ENCODE measurements at places on chromosomes 1 and 21.

- no peak for DNase-seq
Measured at GRCh38 chr1:194052514-194053338, 866.3 kb upstream of the B3GALT2 start.

DNA sequence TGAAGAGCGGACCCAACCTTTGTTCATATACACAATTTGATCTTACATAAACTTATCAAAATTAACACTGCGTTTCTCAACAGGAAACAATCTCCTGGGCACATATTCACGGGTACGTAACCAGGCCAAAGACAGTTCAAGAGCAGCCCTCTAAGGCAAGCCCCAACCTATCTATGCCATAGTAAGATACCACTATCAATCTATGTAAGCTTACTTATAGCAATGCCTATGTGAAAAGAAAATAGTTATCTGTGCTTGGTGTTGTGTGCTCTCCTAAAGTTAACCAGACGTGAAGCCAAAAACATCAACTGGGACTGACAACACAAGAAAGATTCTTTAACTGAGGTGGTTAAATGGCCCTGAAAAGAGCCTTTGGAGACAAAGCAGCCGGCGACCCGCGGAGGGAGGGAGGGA lies 49.4 kb upstream of the BOLA1 start:
- no peak for DNase-seq

GRCh38 chr1:52037909-52038308 lies 4.3 kb upstream of the KTI12 start:
- no peak for DNase-seq

- peak; percentile 24 for DNase-seq
Measured at GRCh38 chr1:196271212-196271947, 336.9 kb downstream of the KCNT2 start.

- DNase-seq, result peak; percentile 74
Measured at GRCh38 chr21:18248171-18248570, 3.5 kb downstream of the CHODL start.

DNA sequence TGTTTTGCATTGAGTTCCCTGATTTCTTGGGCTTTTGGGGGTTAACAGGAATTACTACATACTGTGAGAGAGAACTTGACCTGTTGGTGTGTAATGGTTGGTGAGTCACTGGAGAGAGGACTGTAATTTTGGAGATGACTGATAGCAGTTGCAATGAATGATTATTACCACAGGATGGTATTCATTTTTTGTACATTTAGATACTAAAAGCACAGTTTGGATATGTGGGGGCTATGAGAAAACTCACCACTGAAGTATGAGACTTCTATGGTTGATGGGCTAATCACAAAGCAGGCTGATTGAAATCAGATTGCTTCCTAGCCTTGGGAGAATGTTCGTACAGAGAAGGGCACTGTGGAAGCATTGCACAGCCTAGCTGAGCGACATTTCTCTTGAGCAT lies 1571.3 kb upstream of the PRMT6 start:
- no peak for DNase-seq

DNA sequence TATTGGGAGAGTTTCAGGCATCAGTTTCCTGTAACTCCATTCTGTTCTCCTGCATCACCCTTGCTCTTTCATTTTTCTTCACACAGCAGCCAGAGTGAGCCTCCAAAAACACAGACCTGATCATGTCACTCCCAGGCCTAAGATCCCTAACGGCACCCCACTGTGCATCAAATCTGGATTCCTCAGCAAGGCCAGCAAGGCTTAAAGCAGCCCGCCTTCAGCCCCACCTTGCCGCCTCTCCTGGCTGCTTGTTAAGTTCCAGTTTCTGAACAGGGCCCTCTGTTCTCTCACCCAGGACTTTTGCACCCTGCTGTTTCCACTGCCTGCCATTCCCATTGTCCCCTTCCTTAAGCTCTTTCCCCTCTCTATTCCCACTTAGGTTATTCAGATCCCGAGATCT lies 29.3 kb downstream of the C1orf116 start:
- no peak for DNase-seq

DNA sequence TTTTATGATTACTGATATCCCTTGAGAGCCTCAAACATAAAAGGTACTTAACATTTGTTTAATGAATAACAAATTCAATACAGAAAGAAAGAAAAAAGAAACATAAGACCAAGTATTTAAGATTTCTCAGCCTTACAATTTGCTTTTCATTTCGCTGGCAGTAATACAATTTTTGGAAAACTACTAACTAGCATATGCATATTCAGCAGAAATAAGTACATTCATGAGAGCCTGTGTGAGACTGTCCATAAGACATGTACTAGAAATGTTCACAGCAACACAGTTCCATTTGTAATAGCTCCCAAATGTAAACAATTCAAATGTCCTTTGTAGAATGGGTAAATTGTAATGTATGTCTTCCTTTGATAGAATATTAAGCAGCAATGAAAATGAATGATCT lies 119.2 kb downstream of the PTPN14 start:
- no peak for DNase-seq

GRCh38 chr1:77316966-77317365 lies 35.1 kb downstream of the AK5 start:
- no peak for DNase-seq

DNA sequence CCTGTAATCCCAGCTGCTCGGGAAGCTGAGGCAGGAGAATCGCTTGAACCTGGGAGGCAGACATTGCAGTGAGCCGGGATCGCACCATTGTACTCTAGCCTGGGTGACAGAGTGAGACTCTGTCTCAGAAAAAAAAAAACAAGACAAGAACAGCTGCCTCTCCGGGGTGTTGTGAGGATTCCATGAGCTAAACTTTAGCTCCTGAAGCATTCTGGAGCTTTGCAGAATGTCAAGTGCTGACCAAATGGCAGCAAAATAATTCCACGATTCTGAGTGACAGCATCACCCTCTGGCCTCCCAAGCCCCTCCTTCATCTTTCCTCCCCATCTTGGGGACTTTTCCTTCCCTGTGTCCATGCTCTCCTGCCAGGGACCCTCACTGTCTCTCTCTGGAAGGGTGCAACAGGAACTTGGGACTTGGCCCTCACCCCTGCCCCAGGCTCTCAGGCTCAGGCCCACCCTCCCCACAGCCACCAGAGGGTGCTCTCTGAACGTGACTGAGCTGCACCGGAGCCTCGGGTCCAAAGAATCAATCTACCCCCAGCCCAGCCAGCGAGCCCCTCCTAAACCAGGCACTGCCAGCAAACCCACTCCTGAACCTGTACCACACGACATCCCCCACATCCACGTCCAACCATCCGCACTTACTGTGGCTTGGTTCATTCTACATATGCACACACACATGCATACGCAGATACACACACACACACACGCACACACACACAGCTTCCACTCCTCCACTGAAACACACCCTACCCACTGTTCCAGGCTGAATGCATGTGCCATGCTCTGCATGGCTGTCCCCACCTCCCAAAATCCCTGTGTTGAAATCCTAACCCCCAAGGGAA lies 45.7 kb downstream of the ACOT7 start:
- peak; percentile 19 for DNase-seq

GRCh38 chr1:9874959-9875635 lies 35.0 kb downstream of the CTNNBIP1 start:
- peak; percentile 68 for DNase-seq

DNA sequence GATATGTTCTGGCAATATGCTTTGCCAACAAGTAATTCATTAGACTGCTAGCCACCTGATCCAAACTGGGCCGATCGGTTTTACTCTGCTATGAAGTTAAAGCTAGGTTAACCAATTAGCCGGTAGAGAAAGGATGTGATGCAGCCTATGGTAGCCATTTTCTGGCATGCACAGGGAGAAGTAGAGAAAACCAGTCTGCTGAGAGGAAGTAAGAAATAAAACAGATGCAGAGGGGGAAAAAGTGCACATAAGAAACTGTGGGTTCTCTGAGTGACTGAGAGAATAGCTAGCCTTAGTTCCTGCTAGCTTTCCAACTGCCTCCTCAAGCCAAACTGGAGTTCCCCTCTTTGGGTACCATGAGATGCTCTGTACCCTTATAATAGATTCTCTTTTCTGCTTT lies 52.8 kb downstream of the ARID4B start:
- no peak for DNase-seq

DNA sequence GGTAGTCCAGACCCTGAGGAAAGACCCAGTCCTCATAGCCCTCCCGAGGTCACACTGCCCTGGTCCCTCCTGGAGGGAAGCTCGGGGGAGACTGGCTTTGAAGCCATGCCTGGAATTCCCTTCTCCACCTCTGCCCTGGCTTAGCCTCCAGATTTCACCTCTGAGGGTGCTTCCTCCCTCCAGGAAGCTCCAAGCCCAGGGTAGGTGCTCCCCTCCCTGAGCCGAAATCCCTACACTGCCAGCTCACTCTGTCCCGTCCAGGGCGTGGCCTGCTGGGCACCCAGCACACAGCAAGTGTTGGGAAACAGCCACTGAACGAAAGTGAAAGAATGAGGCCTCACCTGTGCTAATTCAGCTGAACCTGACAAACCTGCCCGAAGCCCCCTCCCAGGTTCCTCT lies 6.0 kb upstream of the TNFRSF25 start:
- no peak for DNase-seq

- DNase-seq, result no peak
Measured at GRCh38 chr1:212410231-212410820, 4.4 kb downstream of the PACC1 start.

GRCh38 chr1:98157524-98158313 lies 236.9 kb upstream of the DPYD start:
- DNase-seq, result no peak

DNA sequence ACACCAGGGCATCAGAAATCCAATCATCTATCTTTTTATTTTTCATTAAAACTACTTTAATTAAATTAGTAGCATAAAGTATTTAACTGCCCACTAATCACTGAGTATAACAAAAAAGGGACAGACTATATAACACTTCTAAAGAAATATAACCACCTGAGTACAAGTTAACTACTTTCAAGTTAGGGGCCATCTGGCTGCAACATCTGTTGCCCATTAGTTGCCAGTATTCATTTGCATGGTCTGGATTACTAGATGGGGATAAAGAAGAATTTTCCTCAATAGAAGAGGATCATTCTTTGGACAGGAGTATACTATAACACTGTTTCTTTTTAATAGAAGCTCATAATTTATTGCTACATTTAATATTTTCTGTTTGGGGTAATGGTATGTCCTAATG lies 446.4 kb downstream of the AMY1C start:
- DNase-seq, result peak; percentile 67

DNA sequence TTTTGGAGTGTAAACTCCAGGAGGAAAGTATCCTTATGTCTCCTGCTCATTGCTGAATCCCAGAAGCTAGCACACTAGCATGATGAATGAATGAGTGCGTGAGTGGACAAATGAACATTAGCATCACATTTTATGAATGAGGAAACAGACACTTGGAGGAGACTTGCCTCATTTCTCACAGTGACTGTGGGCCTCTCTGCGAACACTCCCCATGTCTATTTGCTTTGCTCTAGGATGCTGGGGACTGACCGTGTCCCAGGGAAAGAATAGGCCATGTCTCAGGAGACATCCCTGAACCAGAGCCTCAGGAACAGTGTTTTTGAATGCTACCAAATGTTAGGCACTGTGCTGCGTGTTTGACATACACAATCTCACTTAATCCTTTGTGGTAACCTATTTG lies 140.9 kb downstream of the OMA1 start:
- DNase-seq, result no peak

Measured in NCI-H69 (cell line).